ENCODE measurements at places on chromosomes 13 and 19.

DNA sequence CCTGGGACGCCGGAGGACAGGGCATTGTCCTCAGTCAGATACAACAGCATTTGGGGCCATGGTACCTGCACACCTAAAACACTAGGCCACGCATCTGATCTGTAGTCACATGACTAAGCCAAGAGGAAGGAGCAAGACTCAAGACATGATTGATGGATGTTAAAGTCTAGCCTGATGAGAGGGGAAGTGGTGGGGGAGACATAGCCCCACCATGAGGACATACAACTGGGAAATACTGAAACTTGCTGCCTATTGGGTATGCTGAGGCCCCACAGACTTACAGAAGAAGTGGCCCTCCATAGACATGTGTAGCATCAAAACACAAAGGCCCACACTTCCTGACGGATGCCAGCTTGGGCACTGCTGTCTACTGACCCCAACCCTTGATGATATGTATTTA, 1.4 kb upstream of the ICAM4 start:
- no peak for DNase-seq

DNA sequence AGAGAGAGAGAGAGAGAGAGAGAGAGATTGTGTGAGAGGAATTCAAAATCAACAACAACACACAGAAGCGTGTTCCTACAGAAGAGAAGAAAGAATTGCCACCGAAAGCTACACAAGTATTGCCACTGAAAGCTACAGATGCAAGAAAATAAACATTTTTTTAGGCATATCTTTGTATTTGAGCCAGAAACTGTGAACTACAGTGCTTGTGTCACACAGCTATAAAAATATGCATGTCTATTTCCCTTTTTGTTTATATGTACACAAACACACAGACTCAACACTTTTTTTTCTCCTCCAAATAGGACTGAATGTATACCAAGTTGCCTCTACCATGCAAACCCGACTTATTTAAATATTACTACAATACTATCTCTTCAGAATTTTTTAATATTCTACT, 290.4 kb downstream of the SLITRK5 start:
- DNase-seq = no peak

- DNase-seq = no peak
Observed at GRCh38 chr13:50125304-50125553, 110.0 kb downstream of the KCNRG start.

DNA sequence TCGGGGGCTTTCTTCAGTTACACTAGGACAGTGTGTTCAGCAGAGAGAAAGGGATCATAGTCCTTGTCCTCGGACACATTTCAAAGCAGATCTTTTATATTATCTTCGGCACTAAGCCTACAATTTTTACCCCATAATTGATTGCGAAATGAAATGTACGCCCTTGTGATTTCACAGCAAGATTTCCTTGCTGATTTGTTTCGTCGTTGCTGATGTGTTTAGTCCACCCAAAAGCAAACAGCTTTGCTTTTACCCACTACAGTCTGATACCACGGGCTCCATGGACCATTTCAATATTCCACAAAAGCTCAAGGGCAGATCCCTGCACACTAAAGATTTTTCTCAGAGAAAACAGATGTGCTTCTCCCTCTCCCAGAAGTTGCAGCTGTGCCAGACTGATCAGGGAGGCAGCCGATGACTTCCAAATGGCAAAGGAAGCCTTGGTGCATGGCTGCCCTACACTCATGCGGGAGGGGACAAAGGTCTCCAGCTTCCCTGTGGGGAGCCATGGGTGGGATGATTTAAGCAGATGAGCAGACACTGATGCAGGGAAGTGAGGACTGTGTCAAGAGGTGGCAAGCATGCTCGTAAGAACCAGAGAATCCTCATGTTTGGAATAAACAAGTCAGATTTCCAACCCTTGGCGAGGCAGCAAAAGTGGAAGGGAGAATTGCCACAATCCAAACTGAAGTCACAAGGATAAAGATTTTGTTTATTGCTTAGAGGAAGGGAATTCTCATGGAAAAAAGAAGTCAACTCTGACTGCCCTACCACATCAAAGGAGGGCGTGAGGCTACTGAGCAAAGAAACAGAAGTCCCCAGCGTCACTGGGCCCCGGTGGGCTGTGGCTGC, 81.1 kb downstream of the STK24 start:
- no peak for DNase-seq

DNA sequence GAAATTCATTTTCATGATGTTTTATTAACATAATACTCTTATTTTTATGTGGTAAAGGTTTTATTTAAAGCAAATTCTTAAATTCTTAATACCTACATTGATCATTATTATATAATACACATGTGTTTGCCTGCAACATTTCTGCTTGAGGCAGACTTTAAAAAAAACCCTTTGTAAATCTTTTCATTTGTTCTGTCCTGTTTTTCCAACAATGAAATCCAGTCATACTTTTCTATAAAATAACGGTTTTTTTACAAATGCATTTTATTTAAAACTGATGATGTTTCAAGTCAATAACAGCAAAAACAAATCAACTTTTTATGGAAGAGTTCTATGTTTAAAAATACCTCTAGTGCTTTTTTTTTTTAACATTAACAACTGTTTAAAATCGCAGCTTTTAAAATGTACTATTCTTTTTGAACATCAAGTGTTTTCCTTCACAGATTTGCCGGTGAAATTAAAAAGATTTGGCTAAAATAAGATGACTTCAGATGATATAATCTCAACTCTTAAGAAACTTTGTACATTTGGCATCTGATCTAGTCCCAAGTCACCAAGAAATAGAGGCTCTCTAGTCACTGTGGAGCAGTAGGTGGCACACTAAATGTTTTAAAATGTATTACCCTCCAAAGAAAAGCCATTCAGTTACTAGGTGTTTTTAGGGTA, 5.1 kb downstream of the POU4F1 start:
- DNase-seq = no peak

Data from activated CD4-positive, alpha-beta T cell treated with anti-CD3 and anti-CD28 coated beads, Interleukin-2, Interleukin-6, amounts not matched to agents 100 ng/mL and 50 ng/mL, durations not matched to agents 16 hours and 8 hours (primary cell).